NCI-H2171 (cell line): ENCODE measurements at places on chromosomes 7 and 10.

- no peak for DNase-seq
Observed at GRCh38 chr7:27128034-27128433, 2.5 kb downstream of the HOXA4 start.

DNA sequence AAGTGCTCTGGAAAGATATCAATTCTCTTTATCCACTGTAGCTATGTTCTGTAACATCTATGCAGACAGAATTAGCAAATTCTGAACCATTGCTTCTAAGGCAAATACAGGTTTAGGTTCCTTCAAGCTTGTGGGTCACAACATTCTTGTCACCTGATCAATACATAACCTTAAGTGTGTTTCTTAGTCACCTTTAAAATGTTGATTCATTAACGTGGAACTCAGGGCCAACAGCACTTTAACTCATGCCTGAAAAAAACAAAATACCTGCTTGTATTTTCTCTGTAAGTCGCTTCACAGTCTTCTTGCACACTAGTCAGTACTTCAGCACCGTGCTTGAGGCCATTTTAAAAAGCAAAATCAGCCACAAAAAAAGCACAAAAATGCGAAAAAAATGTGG is 35.2 kb upstream of the TRIL start:
- no peak for DNase-seq

DNA sequence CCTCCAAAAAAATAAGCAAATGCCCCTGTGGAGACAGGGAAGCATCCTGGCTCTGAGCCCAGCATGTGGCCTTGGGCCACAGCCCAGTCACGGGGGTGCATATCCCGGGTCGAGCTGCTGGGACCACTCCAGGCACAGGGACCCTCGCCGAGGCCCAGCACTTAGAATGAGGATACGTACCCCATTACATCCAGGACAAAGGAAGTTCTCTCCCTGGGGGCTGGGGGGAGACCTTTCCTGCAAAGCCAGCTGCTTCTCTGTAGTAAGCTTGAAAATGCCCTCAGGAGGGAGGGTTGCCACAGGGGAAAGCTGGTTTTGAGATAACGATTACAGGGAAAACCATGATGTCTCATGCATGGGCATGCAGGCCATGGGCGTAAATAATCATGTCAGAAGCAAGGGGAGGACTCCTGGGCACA is 75.5 kb downstream of the HIPK2 start:
- no peak for DNase-seq

DNA sequence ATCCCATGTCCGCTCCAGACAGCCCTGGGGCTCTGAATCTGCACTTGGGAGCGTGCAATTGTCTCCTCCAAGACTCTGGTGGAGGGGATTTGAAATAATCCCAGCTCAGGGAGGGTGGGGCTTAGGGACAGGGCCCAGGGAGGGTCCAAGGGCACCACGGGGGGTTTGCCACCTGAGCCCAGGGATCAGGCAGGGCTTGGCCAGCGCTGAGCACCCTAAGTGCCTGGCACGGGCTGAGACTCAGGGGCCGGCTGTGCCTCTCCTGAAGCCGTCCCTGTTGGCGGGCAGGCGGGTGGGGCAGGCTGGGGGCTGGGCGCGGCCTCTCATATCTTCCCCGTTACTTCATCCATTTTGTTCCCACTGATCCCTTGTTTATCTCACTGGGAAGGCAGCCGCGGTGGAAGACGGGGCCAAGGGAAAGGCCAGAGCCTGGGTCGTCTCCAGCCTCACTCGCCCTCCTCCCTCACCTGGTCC is 41.8 kb upstream of the ELN start:
- no peak for DNase-seq

DNA sequence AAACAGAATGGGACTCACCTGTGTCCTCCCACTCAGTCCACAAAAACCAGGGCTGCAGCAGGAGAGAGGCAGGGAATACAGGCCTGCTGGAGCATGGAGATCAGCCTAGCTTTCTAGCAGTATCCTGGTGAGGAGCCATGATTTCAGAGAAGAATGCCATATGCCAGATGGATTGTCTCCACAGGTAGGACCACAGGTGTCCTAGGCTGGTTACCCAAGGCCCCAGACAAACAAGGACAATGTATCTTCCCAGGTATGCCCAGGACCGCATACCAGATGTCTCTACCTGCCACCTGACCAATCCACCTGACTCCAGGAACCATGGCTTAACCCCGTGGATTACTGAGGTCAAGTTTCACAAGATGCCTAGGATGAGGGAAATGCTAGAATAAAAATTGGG is 295.4 kb upstream of the NPSR1 start:
- no peak for DNase-seq

GRCh38 chr7:166338-167060 is 25.9 kb upstream of the FAM20C start:
- no peak for DNase-seq

- no peak for DNase-seq
Observed at GRCh38 chr10:101670635-101671034, 24.3 kb downstream of the FBXW4 start.

- DNase-seq = no peak
Observed at GRCh38 chr10:119100434-119101238, 3.3 kb upstream of the DENND10 start.

DNA sequence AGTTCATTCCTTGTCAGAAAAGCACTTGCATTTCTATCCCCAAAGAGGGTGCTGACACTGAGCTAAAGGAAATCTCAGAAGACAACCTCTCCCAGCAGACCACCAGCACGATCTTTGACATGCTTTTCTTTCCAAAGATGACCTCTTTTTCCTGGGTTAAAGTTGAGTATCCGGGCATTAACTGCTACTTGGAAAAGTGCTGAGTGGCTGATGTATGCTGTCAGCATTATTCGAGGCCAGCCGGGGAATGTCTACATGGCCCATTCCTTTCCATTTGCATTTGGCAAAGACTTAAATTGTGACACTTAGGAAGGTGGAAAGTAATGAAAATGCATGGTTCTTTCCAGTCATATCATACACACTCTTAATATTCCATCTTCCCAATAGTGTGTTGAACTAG is 90.6 kb upstream of the SKAP2 start:
- DNase-seq = no peak
